ENCODE measurements at places on chromosomes 3 and 15.

DNA sequence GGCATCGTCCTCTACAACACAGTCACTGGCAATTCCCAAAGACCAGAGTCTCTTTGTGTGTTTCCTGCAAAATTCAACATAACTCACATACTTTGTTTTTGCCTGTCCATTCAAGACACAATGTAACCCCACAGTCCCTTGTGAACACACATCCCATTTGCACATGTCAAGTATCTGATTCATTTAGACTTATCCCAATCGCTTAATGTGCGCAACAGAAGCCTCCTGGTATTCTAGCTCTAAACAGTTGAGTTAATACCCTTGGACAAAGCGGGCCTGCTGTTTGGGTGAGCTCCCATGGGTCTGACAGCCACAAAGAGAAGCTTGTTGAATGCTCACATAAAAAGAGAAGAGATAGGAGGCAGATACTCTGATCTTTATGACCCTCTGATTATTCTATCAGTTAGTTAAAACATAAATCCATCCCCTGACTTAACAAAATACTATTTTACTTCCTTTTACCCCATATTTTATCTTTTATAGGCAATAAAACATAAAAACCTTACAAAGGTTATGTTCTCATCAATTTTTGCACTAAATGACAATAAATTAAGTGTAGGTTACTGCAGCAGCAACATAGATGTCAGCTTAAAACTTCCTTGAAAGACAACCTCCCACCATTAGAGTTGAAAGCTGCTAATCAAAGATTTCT, 79.4 kb downstream of the ANXA2 start:
- DNase-seq, result no peak
- no peaks in the 10 kb centered on the region for H3K36me3 ChIP-seq

DNA sequence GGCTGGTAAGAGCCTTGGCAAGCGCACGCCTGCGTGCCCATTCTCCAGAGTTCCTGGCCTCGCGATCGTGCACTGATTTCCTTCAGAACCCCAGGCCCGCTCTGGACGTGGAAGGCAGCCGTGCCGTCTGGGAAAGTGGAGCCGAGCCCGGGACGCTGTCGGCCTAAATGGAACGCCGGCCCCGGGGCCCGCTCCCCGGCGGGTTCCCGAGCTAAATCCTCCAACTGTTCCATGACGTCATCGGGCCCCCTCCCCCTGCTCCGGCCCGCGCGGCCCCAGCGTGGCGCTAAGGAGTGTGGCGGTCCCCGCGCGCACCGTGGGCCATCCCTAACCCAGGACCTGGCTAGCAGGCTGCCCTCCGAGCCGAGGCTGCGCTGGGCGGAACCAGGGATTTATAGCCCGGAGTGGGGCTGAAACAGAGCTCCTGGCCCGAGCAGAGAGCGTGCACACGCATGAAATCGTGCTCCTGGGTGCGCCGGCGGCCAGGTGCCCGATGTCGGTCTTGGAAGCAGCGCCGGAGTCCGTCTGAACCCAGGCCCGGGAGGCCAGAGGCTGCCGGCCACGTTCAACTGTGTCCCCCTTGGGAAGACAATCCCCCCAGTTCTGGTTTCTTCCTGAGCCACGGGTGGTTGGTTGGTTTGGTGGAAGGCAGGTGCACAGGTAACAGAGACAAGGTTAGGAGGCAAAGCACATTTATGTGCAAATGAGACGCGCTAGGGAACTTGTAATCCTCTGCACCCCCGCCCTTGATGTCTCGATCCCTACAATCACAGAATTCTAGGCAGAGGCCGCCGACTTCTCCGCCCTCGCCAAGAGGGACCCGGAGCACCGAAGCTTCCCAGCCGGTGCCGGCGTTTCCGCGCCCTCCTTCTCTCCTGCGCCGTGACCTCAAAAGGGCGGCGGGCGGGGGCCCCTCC, 84.9 kb upstream of the ETV5 start:
- H3K4me3 ChIP-seq, result no peak overlapping the region
- DNase-seq, result no peak
- no peak overlapping the region for H3K27ac ChIP-seq
- no peaks in the 10 kb centered on the region for H3K36me3 ChIP-seq
- H3K27me3 ChIP-seq, result peaks cover 48% of the 10 kb centered on the region

DNA sequence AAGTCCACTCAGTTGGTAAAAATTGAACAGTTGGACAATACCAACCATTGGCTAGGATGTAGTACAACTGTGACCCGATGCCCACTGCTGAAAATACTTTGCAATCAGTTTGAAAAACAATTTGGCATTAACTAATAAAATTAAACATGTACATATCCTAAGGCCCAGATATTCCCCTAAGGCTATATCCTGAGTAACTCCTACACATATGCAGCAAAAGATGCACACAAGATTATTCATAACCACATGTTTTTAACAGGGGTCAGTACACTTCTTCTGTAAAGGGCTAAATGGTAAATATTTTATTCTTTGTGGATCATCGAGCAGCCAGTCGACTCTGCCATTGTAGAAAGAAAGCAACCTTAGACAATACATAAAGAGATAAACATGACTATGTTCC, 116.3 kb downstream of the MEX3B start:
- H3K27ac ChIP-seq, result no peak overlapping the region
- no peaks in the 10 kb centered on the region for H3K36me3 ChIP-seq
- DNase-seq, result no peak
- no peak overlapping the region for H3K4me3 ChIP-seq
- no peaks in the 10 kb centered on the region for H3K4me1 ChIP-seq

DNA sequence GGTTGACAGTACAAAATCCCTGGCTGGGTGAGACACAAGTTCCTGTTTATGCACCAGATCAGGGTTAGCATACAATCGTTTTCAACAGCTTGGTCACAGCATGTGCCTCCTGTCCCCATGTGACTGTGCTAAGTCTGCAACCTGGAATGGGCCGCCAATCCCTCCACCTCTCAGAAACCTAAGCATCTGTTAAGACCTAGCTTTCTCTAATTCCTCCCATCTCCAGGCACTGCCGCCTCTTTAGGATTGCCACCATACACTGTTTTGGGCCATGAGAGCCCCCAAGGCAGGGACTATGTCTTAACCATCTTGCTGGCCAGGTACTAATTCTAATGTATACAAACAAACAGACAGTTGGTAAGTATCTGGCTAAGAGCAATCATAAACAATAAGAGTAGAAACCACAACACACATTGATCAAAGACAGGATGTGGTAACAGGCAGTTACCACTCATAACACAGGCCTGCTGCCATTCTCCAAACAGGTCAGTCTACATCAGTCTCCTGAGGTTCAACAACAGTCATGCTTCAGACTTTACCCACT, 25.6 kb downstream of the SEC22C start:
- DNase-seq, result peak; percentile 73
- H3K4me1 ChIP-seq, result peaks cover 34% of the 10 kb centered on the region
- peaks cover 51% of the 10 kb centered on the region for H3K36me3 ChIP-seq
- peak overlapping the region; percentile 99 for H3K27ac ChIP-seq
- peak overlapping the region; percentile 49 for H3K4me3 ChIP-seq

- no peak overlapping the region for H3K27ac ChIP-seq
- H3K36me3 ChIP-seq, result no peaks in the 10 kb centered on the region
- DNase-seq, result no peak
- H3K4me3 ChIP-seq, result no peak overlapping the region
- peaks cover 73% of the 10 kb centered on the region for H3K27me3 ChIP-seq
- H3K4me1 ChIP-seq, result peaks cover 3% of the 10 kb centered on the region
Measured at GRCh38 chr3:133674290-133674919, 12.7 kb upstream of the TOPBP1 start.

DNA sequence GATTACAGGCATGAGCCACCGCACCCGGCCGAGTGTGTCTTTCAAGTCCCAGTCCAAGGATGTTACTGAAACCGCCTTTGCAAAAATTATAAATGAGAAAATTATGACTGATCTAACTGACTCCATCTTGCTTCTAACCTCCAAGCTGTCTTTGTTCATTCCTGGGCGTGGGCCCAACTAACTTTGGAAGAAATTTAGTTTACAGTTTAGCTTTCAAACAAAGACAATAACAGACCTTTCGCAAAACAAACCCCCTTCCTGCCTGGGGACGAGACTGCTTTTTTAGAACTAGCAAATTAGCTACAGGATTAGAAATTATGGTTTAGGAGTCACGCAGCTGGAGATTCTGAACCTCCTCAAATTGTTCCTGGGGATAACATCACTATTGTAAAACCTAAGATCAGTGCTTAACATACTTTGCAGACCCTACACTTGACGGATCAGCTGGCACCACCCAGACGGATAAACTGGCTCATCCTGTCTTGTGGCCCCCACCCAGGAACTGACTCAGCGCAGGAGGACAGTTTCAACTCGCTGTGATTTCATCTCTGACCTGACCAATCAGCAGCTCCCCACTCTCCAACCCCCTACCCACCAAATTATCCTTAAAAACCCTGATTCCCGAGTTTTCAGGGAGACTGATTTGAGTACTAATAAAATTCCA, 23.8 kb downstream of the NANOGP8 start:
- no peaks in the 10 kb centered on the region for H3K4me1 ChIP-seq
- H3K4me3 ChIP-seq, result no peak overlapping the region
- no peaks in the 10 kb centered on the region for H3K27me3 ChIP-seq
- no peak overlapping the region for H3K27ac ChIP-seq
- H3K36me3 ChIP-seq, result no peaks in the 10 kb centered on the region

Data from activated naive CD4-positive, alpha-beta T cell treated with anti-CD3 and anti-CD28 coated beads, Interleukin-2, amount 10 ng/mL, durations not matched to agents 7 days and 5 days (primary cell).